ENCODE measurements at places on chromosomes 13 and 19.

DNA sequence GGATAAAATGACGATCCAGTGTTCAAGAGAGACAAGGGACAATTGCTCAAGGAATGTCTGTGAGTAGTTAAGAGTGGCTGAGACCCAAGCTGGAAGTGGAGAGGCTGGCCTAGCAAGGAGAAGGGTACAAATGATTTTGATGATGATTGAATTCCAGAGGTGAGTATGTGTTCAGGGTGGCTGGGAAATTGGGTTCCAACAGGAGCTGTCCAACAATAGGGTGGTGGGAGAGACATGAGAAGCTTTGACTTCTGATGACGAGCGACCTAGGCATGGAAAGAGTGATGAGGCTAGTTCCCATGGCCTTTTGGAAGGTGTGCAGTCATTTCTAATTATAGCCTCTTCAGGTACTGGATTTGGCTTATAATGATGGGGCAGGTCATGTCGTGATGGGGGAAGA is 29.1 kb upstream of the DCLK1 start:
- DNase-seq, result no peak

- no peak for DNase-seq
Measured at GRCh38 chr13:43472339-43472738, 314.4 kb downstream of the ENOX1 start.

DNA sequence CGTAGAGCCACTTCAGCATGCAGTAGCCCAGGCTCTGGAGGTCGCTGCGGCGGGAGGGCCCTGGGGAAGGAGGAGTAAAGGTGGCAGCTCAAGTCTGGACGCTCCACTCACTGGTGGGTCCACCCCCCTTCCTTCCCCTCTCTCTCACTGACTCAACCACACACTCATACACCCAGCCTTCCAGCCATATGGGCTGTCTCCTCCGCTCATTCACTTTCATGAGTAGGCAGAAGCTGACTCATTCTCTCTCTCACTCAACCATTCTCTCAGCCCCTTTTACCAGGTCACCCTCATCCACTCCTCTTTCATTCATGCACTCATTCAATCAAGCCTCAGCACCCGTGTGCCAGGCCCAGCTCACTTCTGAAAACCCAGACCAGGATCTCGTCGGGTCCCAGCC is 27.5 kb upstream of the SIGLEC11 start:
- no peak for DNase-seq

GRCh38 chr13:77028202-77028601 is 1.2 kb upstream of the FBXL3 start:
- no peak for DNase-seq

DNA sequence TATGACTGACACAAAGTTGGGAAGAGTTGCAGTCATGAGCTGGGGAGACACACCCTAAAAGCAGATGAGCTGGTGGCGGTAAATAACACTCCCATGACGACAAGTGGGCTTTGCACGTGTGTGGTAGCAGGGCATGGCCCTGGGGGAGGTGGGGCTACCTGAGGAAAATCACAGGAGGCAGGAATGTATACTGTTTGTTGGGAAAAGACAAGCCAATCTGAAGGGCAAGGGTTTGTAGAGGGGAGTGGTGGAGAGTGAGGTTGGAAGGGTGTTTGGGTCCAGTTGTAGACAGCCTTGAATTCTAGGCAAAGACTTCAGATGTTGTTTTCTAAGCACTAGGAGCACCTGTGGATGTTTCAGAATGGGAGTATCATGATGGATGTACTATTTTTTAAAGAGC is 151.6 kb downstream of the TM9SF2 start:
- DNase-seq, result no peak

- no peak for DNase-seq
Measured at GRCh38 chr13:50699874-50700663, 143.4 kb downstream of the DLEU7 start.

GRCh38 chr13:77896536-77896935 is 22.1 kb downstream of the EDNRB start:
- DNase-seq, result no peak

DNA sequence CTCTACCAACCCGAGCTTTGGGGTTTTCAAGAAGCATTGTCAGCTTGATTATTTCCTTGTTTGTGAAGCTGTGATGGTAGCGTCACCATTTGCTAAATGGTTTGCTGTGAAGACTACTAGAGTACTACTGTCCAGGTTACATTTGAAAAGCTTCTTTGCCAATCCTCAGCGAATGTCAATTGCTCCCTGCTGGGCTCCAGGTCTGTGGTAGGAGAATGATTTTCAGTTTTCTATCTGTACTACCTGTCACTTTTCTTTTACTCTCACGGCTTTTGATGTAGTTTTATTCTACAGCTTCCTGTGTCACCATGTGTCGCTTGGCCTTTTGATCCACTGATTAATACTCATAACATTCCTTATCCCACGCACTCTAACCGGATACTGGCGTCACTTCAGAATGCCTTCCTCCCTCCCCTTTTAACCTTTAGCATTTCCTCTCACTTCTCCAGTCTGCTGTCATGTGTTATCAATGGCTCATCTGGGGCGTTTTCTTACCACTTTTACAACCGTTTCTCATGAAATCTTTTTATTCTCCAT is 7.5 kb upstream of the GPR183 start:
- no peak for DNase-seq

- DNase-seq, result no peak
Measured at GRCh38 chr13:99211421-99212035, 10.9 kb downstream of the UBAC2 start.

GRCh38 chr13:33940256-33940655 is 122.3 kb downstream of the RFC3 start:
- DNase-seq, result no peak

DNA sequence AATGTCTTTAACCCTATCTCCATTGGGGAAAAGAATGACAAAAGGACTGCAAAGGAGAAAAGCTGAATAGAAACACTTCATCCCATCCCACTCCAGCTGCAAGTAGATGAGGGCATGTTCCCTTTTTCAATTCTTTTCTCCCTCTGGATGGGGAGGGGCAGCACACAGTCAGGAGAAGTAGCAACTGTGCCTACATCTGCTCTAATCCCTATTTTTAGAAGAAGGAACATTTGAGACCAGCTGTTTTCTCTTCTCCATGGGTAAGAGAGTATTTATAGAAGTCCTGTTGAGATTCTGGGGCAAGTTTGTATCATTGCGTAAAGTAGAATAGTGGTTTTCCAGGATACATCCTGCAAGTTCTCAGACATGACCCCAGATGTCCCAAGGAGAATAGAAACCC is 9.3 kb upstream of the GTF3A start:
- no peak for DNase-seq

DNA sequence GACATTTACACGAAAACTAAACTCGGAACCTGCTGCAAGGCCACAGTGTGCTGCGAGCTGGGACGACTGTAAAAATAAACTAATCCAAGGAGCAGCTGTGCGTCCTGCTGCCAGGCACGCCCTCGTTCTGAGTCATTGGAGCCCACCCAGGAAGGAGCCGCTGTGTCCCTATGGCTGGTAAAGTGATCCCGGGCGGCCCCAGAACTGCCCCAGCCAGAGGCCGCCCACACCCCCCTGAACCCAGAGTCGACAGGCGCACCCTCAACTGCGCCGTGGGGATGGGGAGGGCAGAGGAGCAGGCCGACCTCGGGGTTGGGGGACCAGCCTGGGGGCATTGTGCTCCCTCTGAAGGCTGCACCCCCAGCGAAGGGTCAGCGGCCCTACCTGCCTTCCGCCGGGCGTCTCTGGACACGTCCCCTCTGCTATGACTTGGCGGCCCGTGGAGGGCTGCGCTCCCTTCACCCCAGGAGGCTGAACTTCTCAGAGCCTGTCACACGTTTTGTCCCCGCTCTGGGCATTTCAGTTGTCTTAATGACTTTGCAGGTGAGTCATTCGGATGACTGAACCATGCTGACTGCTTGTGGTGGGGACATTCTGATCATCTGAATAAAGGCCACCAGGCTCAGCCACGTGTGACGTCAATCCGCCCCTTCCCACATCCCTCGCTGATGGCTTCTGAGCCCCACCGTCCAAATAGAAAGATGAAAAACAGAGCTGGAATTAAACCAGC is 42.7 kb downstream of the ADPRHL1 start:
- no peak for DNase-seq

DNA sequence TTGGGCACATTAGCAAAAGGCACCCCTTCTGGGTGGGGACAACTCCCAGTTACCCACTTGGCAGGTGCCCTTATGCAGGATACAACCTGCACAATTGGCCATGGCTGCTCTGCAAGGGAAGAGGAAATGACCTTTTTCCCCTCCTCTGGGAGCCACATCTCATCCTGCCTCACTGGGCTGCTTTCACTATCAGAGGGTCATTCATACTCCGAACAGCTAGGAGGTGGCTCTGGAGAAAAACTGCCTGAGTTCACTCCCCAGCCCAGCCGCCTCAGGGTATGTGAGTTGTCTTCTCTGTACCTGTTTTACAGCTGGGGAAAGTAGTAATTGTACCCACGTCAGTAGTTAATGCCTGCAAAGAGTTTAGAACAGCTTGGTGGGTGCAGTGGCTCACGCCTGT is 7.1 kb upstream of the ACTN4 start:
- DNase-seq, result no peak

DNA sequence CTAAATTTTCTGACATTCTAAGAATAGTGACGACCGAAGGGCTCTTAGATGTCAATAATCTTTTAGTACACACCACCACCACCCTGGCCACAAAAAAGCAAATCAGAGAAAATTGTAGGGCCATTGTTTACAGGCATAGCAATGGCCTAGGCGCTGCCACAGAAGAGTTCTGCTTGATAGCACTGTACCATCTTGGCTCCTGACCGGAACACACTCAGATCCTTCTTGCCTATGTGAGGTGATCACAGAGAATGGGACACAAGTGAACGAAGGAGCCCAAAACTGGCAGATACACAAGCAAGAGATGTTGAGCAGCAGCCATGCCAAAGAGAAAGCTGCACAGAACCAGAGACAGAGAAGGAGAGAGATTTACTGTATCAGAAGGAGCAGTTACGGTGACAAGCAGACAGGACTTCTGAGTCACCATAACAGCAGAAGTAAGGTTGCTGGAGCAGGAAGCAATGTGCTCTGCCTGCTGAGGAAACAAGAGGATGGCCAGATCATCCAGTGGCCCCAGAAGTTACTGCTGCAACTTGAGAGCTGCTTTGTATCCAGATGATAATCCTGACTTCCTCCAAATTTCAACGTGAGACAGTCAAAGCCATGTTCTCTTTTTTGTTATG is 105.2 kb downstream of the SLITRK6 start:
- DNase-seq, result no peak

GRCh38 chr13:114065926-114066774 is 66.3 kb downstream of the RASA3 start:
- no peak for DNase-seq

GRCh38 chr13:72875233-72875632 is 93.3 kb downstream of the PIBF1 start:
- no peak for DNase-seq

DNA sequence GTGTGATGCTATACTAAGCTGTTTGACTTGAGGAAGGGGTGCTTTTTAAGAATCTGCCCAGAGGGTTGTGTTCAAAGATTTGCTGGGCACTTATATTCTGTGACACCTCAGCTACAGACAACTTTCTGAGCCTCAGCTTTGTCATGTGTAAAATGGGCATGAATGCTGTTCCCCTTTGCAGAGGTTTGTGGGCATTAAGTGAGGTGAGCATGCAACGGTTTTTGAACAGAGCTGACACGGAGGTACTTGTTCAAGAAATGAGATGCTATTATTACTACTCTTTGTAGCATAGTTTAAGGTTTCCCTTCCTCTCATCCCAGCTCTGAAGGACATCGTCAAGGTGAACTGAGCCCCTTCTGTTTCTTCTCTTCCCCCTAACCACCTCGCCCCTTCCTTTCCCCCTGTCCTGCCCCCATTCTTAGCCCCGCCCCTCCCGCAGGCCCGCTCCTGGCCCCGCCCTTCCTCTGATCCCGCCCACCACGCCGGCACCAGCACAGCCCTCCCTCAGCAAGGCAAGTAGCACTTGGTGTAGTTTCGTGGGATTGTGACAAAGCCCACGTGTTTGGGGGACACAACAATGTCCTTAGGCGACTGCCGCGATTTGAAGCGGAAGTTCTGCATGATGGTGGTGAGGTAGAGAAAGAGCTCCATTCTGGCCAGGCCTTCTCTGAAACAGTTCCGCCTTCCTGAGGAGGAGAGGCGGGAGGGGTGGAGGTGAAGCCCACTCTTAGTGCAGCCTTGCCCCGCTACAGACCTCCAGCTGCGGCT is 26.1 kb upstream of the CYP2A7 start:
- DNase-seq, result no peak

GRCh38 chr13:32302461-32302860 is 12.7 kb downstream of the ZAR1L start:
- DNase-seq, result no peak

- DNase-seq, result no peak
Measured at GRCh38 chr13:78102121-78102677, 183.6 kb upstream of the EDNRB start.

- no peak for DNase-seq
Measured at GRCh38 chr13:110415669-110416068, 108.6 kb downstream of the COL4A2 start.

DNA sequence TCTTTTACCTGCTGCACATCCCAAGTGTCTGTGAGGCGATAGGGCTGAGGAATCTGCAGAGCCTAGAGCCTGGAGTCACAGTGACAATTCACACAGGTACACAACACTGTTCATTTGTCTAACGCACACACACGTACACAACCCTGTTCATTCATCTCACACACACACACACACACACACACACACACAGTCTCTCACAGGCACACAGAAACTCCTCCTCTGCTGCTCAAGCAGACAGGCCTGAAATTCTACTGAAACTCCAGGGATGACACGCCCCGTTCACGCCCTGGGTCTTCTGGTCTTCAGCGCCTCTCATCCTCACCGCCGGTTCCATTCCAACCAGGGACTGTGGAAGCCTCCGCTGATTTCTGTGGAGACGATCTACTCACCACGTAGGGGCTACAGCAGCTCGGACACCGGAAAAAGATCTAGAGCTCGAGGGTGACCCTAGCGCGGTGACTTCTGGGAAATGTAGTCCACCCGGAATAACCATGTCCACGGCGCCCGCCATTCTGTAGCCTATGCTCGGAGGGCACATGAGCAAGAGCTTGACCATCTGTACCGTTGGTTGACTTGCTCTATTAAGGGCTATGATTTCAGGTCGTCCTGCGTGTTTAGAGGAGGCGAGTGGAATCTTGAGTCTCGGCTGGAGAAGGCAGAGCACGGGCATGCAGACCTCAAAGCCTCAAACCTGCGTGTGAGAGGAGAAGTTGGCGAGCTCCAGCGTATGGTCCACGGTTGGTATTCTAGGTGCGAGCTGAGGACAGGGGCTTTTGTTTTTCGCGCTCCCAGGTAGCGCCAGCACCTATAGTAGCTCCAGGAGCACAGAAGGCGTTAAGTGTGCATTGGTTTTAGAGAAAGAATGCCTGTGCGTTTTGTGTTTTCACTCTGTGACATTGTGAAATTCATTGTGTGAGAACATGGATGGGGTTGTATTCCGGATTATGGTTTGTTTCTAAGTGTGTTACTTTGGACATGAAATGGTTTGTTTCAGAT is 33.4 kb downstream of the ZNF45 start:
- DNase-seq, result peak; percentile 29

DNA sequence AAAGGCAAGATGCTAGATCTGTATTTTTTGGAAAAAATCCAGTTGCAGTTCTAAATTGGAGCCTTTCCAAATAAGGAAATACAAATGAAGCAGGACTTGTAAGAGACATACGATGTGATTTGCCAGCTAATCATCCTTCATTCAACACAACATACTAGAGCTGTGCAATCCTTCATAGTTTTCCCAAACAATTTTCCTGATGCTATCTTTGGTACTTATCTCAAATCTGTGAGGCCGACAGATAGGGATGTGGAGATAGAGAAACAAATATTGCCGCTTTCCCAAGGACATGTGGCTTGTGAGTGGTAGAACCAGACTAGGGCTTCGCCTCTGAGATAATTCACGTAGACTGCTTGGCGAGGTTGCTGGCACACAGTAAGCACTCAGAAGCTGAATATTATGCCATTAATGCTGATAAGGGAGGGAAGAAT is 176.6 kb downstream of the LMO7 start:
- DNase-seq, result no peak

GRCh38 chr13:43294412-43294811 is 271.0 kb downstream of the DNAJC15 start:
- no peak for DNase-seq

Measured in GOT3 (cell line).